WTC11 (cell line): ENCODE measurements at places on chromosomes 11 and 22.

DNA sequence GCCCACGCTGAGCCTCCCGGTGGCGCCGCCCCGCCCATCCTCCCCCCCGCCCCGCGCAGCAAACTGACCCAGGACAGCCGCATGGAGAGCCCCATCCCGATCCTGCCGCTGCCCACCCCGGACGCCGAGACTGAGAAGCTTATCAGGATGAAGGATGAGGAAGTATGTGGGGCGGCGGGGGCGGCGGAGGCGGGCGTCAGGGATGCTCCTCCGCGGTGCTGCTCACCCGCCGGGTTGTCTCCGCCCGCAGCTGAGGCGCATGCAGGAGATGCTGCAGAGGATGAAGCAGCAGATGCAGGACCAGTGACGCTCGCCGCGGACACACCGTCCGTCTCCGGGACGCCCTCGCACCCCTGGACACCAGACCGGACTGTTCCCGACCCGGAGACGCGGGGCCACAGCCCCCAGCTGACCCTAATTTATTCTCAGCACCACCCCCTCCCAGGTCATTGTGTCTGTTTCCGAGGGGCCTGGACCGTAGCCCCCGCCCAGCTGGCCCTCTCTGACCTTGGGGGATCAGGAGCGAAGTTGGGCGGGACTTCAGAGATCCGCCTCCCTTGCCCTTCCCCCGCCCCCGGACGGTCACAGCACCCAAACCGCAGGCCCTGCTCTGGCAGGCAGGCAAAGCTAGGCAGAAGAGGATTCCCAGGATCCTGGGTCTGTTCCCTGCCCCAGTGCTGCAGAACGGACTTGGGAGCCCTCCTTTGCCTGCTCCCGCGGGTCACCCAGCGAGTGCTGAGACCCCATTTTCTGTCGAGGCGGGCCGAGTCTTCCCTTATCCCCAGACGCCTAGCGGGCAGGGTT lies 959 bp upstream of the GP1BB start:
- peak; percentile 49 for DNase-seq

DNA sequence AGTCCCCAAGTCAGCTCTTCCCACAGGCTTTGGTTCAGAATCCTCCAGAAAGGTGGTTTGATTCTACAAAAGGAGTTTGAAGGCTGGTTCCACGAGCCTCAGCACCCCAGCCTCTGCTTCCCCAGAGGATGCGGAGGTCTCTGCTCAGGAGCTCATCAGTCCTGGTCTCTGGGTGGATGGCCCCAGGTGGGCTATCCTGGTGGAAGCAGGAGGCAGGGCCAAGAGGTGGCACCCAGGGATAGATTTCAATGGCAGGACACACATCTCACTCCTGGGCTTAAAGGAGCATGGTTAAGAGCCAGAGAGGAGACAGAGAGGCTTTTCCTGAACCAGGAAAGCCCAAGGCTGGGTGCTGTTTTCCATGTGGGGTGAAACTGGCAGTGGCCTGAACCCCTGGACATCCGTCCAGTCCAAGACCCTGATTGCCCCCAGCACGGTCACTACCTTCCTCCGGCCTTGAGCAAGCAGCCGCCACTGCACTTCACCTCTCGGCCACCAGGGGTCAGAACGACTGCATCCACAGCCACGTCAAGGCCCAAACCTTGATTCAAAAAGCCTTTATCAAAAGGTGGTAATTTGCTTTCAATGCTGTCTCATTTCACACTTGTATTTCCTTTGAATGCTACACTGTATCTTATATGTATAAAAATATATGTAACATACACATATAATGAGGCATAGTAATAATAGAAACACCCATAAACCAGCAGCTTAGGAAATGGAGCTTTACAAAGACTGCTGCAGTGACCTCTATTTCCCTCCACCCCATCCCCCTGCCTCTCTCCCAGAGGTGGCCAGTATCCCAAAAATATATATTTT lies 19.3 kb upstream of the FXYD2 start:
- DNase-seq, result peak; percentile 84

GRCh38 chr11:1854132-1854948 lies 1.5 kb downstream of the LSP1 start:
- no peak for DNase-seq

DNA sequence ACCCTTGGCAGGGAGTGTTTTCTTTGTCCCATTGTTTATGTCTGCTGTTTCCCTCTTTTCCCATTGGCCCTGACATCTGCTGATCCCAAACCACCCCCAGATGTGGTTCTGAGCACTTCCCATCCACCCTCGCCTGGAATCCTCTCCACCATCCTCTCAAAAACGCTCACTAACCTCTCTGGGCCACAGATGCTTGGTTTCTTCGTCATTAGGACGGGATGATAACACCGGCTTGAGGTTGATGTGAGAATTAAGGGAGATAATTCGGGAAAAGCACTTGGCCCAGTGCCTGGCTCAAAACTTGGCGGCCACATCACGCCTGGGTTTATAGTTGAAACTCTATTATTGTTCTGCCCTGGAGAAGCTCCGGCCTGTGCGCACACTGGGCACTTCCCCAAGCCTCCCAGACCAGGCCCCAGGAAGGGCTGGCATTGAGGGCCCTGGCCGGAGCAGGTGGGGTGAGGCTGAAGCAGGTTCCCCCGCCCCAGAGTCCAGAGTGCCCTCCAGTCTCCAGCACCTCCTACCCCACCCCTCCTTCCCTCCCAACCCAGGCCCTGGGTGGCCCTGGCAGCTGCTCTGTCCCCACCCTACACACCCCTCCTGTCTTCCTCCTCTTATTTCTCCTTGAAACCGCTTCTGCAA lies 63.7 kb downstream of the CYTH4 start:
- DNase-seq, result no peak

DNA sequence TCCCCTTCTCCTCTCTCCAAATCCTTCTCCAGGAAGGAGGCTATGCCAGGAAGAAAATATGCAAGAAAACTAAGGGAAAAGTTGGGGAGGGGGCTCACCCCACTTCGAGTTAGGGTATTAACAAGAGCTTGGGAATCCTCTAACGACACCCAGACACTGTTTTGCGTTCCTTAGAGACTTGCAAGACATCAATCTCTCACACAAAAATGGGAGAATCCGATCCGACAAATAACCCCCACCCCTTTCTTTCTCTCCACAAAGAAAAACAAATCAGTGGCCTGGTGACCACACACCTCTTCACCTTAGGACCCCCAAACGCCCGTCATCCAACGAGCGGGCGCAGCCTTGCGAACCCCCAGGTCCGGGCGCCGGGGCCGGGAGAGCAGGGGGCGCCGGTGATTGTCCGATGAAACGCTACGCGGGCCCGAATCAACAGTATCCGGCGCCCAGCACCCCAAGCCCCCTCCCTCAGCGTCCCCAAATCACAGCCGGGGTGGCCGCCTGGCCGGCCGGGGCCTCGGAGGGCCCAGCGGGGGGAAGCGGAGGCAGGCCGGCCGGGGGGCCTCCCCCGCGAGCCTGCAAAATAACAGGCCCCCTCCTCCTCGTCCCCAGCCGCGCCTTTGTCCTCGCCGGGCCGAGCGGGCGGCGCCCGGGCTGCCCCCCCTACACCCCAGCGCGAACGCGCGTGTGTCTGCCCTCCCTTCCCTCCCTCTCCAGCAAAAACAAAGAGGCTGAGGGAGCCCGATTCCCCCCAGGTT lies 690 bp downstream of the CSNK1E start:
- no peak for DNase-seq

- no peak for DNase-seq
These were observed 42.6 kb downstream of the NEU3 start for GRCh38 chr11:75031224-75031753.

- no peak for DNase-seq
These were observed 21.3 kb downstream of the OR51F1 start for GRCh38 chr11:4748438-4748837.

DNA sequence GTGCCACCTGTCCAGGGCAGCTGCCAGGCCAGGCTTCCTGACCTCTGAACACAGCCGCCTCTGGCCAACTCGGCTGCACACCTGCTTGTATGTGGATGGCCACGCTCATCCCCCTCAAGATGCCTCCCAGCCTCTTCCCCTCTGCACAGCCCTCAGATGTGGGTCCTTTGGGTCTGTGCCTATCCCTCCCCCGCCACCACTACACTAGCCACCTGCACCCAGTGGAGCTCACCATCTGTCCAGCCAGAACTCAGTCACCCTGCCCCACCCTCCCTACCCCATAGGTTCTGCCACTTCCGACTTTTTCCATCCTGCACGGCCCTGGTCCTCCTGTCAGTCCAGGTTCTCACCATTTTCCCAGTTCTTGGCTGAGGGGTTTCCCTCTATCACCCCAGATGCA lies 44.6 kb downstream of the PHF21B start:
- DNase-seq, result no peak

DNA sequence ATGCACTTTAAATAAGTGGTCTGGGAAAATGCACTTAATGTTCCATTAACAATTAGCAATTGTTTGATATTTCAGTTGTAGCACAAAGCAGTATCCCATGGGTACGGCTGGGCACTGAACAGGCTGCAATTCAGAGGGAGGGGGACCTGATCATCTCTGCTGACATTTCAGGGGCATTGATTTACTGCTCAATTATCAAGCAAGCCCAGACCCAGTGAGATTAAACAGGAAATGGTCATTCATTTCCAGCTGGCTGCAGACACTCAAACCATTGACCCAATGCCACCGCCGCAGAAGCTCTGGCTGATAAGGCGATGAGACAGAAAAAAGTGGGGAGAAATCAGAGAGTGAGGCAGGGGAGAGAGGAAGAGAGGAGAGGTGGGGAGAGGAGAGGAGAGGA lies 1.2 kb downstream of the GPR83 start:
- no peak for DNase-seq

DNA sequence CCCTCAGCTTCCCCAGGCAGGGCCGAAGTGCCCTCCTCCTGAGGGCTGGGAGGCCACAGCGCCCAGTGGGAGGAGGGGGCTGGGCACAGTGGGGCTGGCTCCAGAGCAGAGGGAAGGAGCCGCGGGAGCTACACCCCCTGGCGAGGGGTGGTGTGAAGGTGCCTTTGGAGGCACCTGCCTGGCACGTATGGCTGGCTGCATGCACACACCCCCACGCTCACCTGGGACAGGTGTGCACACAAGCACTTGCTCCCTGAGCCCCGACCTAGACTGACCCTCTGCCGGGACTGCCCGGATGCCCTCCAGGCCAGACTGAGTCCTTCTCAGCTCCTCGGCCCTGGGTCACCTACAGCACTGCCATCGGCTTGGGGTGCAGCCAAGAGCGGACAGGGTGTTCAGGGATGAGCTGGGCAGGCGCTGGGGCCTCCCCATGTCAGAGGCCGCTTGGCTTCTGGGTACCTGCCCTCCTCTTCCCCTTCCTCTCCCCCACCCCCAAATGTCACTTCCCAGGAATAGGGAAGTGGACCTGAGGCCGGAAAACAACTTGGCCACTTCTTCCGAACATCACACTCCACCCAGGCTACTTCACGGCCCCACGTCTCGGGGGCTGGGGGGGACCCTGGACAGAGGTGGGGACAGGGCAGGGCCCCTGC lies 7.4 kb upstream of the PIM3 start:
- no peak for DNase-seq

DNA sequence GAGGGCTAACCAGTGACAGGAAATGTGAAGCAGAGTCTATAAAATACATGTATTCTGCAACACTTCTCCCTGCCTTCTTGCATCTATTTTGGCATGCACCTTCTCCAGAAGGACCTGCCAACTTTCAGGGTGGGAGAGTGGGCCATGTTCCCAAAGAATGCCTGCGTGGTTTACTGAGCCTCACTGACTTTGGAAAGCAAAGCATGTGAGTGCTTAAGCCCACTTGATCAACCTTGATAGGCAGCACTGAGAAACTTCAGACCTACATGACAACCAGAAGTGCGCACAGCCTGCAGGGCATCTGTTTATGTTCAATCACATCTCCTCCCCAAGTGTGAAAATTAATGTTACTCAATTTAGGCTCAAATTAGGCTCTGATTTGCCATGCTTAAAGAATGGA lies 69.2 kb downstream of the AMOTL1 start:
- no peak for DNase-seq

GRCh38 chr11:123559523-123559955 lies 94.9 kb downstream of the SCN3B start:
- no peak for DNase-seq

- no peak for DNase-seq
These were observed 360.3 kb upstream of the SYN3 start for GRCh38 chr22:33418484-33418883.

DNA sequence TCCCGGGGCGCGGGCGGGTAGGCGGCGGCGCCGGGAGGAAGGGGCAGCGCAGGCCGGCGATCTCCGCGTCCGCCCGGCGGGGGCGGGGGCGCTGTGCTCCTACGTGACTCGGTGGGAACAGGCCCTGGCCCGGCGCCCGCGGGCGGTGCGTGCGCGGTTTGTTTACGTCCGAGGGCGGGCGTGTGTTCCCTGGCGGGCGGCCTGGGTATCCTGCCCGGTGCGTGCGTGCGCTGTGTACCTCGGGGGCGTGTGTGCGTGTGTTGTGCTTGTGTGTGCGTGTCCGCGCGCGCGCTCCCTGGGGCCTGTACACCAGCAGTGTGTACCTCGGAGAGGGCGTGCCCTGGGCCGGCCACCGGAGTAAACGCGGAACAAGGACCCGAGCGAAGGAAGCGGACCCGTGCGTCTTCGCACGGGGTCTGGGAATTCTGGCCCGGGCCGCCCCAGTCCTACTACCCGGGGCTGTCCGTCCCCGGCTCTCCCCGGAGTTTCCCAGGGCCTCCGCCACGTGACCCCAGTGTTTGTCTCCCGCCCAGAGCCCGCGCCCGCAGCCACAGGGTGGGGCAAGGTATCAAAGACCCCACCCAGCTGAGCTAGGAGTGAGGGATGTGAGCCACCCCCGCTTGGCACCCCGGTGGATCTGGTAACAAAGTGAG lies 769 bp downstream of the MAFF start:
- DNase-seq, result peak; percentile 50
